ENCODE measurements at places on chromosomes 16 and 17.
A peak's percentile ranks its signal among the peaks of the same experiment; 100 is the strongest.

DNA sequence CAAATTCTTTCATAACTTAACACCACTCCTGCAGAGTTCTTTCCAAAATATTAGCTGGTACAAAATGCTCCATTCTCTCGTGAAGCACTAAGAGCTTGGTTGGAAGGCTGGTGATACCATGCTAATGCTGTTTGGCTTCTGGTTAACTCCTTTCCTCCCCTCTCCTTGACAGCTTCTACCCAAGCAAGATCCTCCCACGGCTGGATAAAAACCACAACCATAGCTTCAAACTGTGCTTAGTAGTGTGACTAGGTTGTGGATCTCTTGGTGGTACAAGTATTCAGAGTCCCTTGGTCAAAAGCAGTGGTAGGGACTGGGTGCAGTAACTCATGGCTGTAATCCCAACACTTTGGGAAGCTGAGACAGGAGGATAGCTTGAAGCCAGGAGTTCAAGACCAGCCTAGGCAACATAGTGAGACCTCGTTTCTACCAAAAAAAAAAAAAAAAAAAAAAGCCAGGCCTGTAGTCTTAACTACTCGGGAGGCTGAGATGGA, 2.3 kb downstream of the PHAF1 start:
- DNase-seq, result no peak

- no peak for DNase-seq
These were observed 480 bp downstream of the TXNL4B start for GRCh38 chr16:72092832-72093447.

- DNase-seq, result no peak
These were observed 25.7 kb upstream of the ANKRD40CL start for GRCh38 chr17:50793007-50793406.

DNA sequence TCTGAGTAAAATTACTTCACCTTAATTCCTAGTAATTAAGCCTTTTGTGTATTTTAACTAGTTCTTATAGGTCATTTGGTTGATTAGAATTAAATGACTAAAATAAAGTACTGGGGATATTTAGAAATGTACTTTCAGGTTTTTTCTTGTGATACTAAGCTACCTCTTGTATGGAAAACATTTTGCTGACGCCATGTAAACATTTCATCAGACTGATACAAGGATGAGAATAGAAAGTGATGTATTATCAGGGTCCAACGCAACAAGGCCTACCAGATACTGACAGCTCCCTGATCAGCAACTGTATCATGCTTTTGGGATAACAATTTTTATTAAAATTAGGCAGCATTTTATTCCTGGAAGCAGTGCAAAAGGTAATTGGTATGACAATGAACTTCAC, 1.7 kb downstream of the SMARCE1 start:
- no peak for DNase-seq

- DNase-seq, result no peak
These were observed 458 bp downstream of the ENKD1 start for GRCh38 chr16:67666032-67666551.

GRCh38 chr17:21165922-21166594, 39.3 kb downstream of the DHRS7B start:
- DNase-seq, result no peak

DNA sequence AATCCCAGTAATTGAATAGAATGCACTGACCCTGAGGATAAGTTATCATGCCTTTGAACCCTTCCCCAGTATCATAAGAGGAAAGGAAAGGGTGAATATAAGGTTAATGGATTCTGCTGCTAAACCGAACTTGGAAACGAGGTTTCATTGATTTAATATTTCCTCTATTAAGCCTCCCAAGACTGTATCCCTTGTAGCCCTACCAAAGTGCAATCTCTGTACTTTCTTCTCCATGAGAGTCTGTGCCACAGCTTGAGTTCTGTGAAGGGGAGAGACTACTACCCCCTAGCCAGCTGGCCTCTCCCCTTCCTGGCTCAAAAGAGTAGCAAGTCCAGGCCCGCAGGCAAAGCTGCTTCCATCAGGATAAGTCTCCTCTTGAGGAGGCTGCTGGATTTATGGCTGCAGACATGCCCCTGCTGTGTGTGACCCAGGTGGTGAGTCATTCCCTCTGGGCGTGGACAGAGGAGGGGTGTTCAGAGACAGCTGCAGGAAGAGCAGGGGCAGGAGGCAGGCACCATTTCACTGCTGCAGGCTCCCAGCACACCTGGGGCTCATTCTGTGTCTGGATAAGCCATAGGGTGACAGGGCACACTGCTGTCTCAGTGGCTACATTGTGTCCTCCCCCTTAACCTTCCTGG, 58.4 kb downstream of the TOM1L2 start:
- DNase-seq, result peak; percentile 67

DNA sequence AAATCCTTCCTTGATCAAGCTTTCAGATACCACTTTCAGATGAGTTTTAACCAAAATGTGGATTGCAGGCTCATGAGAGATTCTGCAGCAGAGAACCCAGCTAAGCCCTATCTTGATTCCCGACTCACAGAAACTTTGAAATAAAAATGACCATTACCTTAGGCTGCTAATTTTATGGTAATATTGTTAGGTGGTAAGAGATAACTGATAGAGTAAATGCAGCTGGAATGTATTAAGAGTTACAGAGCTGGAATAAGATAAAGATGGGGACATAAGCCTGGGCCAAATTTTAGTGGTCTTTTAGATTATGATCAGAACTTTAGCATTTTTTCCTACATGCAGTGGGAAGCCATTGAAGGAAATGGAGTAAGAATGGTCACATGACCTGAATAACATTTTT, 1074.0 kb downstream of the CDH11 start:
- no peak for DNase-seq

GRCh38 chr17:73984941-73985340, 218.5 kb upstream of the RPL38 start:
- DNase-seq, result no peak

DNA sequence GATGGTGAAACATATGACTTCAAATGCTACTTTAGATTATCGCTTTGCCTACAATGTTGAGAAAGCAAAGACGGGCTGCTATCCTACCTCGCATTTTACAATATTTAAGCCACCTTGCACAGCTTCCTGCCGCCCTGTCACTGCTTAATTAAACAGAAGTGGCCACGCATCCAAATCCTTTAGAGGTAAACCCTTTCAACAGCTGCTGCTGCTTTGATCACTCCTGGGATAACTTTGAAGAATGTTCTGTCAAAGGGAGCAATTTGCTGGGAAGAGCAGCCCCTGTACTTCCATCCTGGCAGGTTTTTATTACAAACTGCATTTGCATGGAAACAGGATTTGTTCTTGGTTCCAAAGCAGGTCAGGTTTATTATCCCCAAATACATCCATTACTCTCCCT, 24.2 kb upstream of the SSTR2 start:
- DNase-seq, result no peak

- no peak for DNase-seq
These were observed 410.0 kb upstream of the SOX9 start for GRCh38 chr17:71710816-71711215.

GRCh38 chr17:3049705-3050295, 13.6 kb downstream of the OR1D5 start:
- DNase-seq, result no peak

Measured in urinary bladder (tissue), 4 donors.